Activated CD4-positive, alpha-beta T cell treated with anti-CD3 and anti-CD28 coated beads, Interleukin-2, amount 10 ng/mL, durations not matched to agents 7 days and 5 days (primary cell): ENCODE measurements at places on chromosomes 16 and 17. TPM values are rescaled to one million over a fixed set of nuclear protein-coding genes. Genes with fewer than 3 reads are reported as not detected.

The PMFBP1 gene
- total RNA-seq = 3.3 TPM

The CRYM gene
- total RNA-seq = not detected

DNA sequence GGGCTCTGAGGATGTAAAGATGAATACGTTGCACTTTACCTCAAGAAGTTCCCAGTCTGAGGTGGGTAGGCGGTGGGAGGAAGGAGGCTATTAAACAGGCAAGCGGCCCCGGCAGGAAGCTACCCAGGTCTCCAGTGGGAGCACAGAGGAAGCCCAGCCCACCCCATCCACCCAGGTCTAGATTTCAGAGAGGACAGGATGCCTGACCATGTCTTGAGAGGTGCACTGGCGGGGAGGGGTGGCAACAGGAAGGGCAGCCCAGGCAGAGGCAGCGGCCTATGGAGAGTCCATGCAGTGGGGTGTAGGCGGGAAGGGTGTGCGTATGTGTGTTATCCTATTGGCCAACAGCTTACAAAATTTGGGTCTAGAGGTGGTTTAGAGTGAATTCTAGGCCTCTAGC is 13.9 kb downstream of the SARM1 start:
- peak overlapping the region; percentile 71 for H3K27ac ChIP-seq
- peaks cover 22% of the 10 kb centered on the region for H3K4me1 ChIP-seq
- H3K27me3 ChIP-seq = no peaks in the 10 kb centered on the region
- peak overlapping the region; percentile 88 for H3K4me3 ChIP-seq

The TAC4 gene
- total RNA-seq = not detected

The MYL11 gene
- total RNA-seq = not detected

- no peaks in the 10 kb centered on the region for H3K36me3 ChIP-seq
- no peak overlapping the region for H3K27ac ChIP-seq
- H3K27me3 ChIP-seq = no peaks in the 10 kb centered on the region
- no peaks in the 10 kb centered on the region for H3K4me1 ChIP-seq
Observed at GRCh38 chr16:48877946-48878345, 268.0 kb upstream of the N4BP1 start.

The PIGW gene
- 12.8 TPM for total RNA-seq

The TEX19 gene
- total RNA-seq = not detected

DNA sequence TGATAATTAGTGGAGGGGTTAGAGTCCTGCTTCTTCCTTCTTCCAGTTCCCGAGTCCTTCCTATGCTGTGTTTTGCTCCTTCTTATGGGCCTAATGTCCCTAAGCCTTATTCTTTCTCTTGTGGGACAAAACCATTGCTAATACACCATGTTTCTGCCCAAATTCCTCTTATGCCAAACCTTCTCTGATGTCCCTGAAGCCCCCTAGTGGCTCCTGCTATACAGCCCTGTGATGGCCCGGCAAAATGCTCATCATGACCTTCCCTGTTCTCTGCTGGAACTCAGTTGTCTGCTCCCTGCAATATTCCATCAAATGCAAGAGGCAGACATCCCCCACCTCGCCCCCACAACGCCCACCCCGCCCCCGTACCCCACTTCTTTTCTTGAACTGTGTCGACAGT is 171.6 kb downstream of the CDH11 start:
- H3K4me1 ChIP-seq = no peaks in the 10 kb centered on the region
- H3K27ac ChIP-seq = no peak overlapping the region
- no peaks in the 10 kb centered on the region for H3K36me3 ChIP-seq
- no peak for DNase-seq
- H3K27me3 ChIP-seq = no peaks in the 10 kb centered on the region
- H3K4me3 ChIP-seq = no peak overlapping the region

GRCh38 chr17:40307001-40307730 is 1.8 kb upstream of the RARA start:
- H3K4me3 ChIP-seq = no peak overlapping the region
- DNase-seq = no peak
- H3K36me3 ChIP-seq = peaks cover 17% of the 10 kb centered on the region
- no peaks in the 10 kb centered on the region for H3K27me3 ChIP-seq
- peaks cover 30% of the 10 kb centered on the region for H3K4me1 ChIP-seq

DNA sequence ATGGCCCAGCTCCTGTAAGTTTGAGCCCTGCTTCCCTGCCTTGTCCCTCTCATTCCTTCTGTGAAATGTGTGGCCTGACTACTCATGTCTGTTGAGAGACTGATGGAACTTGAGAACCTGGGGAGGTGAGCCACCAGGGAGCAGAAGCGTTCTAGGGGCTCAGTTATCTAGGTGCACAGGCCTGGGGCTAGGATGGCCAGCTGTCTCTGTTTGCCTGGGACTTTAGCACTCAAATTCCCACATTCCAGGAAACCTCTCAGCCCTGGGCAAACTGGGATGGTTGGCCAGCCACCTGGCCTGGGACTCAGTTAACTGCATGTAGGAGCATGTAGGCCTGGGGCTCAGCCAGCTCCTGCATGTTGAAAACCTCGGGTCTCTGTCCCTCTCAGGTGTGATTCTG is 9.3 kb upstream of the EPN3 start:
- no peaks in the 10 kb centered on the region for H3K36me3 ChIP-seq
- DNase-seq = no peak
- no peak overlapping the region for H3K4me3 ChIP-seq
- H3K4me1 ChIP-seq = no peaks in the 10 kb centered on the region
- H3K27ac ChIP-seq = no peak overlapping the region

DNA sequence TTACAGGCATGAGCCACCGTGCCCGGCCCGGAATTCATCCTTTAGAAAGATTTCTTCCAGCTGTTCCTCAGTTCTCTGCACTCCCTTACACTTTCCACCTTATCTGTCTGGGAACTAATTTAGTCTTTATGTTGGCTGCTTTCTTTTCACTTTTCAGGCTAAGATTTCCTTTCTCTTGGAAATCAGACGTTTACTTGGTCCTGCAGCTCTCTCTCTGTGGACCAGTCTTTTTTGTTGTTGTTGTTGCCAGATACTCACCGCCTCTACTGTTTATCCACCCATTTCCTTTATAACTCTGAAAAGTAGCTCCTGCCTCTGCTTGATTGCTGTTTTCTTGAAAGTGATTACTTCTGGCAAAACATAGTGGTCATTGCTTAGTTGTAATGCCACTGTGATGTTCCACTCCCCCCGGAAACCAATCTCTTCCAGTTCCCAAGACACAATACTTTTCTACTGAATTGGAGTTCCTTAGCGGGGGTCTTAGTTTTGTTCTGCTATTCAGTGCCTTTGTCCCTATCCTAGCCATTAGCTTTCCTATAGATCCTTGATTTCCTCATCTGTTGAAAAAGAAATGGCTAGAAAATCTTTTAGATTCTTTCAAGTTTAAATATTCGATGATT is 6.2 kb downstream of the NF1 start:
- DNase-seq = no peak
- peaks cover 7% of the 10 kb centered on the region for H3K4me1 ChIP-seq

- peaks cover 30% of the 10 kb centered on the region for H3K36me3 ChIP-seq
- DNase-seq = no peak
Observed at GRCh38 chr17:30506481-30506880, 29.3 kb downstream of the GOSR1 start.

- H3K4me1 ChIP-seq = peaks cover 10% of the 10 kb centered on the region
- peak; percentile 77 for DNase-seq
- H3K27ac ChIP-seq = no peak overlapping the region
- peaks cover 7% of the 10 kb centered on the region for H3K27me3 ChIP-seq
- no peaks in the 10 kb centered on the region for H3K36me3 ChIP-seq
Observed at GRCh38 chr17:21119247-21119918, 7.4 kb upstream of the DHRS7B start.

The ZNF19 gene
- total RNA-seq = 2.1 TPM

- peaks cover 31% of the 10 kb centered on the region for H3K4me1 ChIP-seq
- H3K27ac ChIP-seq = peak overlapping the region; percentile 38
- H3K36me3 ChIP-seq = peaks cover 31% of the 10 kb centered on the region
- H3K27me3 ChIP-seq = no peaks in the 10 kb centered on the region
- no peak for DNase-seq
- no peak overlapping the region for H3K4me3 ChIP-seq
Observed at GRCh38 chr16:23495671-23496070, 14.6 kb downstream of the GGA2 start.

The COQ7 gene
- 15.3 TPM for total RNA-seq

The MT1E gene
- 154 TPM for total RNA-seq

DNA sequence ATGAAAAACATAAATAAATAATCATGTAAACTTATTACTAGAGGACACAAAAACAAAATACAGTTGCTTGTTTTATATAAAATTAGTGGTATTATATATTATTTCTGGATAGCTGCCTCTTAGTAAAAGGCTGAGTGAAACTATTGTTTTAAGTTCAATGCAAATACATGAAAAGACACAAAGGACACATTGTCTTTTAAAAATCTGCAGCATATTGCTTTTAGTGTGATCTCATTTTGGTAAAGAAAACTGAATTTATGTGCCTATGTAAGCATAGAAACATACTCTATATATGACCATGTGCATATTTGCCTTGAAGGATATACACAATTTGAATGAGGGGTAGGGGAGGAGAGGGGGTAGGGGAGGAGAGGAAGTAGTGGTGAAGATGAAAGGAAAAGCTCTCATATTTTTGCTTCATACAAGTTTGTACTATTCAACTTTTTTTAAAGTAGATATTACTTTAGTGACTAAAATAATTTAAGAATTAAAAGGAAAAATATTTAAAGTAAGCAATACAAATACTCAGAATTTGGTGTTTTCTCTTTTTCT is 5.8 kb downstream of the ABCA10 start:
- H3K4me3 ChIP-seq = no peak overlapping the region
- no peaks in the 10 kb centered on the region for H3K36me3 ChIP-seq
- peaks cover 16% of the 10 kb centered on the region for H3K4me1 ChIP-seq
- H3K27me3 ChIP-seq = no peaks in the 10 kb centered on the region

DNA sequence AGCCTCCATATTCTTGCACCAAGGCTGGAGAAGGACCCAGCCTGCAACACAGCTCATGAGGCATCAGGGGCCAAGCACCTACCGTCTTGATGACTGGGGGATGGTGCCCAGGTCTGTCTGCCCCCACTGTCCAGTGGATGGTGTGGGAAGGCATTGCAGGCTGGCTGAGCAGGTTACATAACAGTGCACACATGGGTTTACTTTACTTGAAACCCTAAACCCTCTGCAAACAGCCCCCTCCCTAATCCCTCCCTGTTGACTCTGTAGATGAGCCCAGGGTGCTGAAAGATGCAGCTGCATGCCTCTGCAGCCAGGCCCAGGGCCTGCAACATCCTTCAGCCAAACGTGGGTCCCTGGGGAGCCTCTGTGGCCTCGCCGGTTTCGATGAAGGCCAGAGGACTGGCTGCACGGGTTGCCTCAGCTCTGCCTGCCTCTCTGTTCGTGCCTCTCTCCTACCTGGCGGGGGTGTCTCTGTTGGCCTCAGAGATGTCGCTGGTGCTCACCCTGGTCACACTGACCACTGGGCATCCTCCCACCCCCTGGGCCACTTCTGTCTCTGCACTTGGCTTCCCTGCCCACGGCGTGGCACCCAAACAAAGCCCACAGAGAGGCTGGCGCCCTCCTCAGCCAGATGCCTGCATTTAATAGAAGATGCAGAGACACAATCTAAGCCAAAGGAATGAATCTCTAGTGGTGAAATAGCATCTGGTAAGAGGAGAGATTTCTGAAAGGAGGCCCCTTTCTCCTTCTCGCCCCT is 95.1 kb downstream of the METRNL start:
- no peak overlapping the region for H3K27ac ChIP-seq
- H3K4me3 ChIP-seq = no peak overlapping the region
- peaks cover 11% of the 10 kb centered on the region for H3K27me3 ChIP-seq
- DNase-seq = peak; percentile 5

DNA sequence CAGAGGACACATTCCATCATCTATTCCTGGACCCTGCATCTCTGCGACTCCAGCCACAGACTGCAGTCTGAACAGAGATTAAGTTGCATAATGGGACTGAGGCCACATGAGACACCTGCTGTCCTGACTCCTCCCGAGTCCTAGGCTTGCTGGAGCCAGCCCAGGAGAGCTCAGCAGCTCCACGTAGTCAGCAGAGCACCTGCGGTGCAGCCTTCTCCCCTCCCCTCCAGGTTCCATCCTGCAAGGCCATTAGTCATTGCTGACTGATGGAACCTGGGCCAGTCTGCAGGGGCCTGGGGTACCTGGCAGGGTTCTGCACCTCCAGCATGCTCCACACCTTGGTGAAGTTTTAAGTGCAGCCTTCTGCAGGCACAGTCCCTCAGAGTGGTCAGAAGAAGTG is 76.7 kb downstream of the PLD6 start:
- H3K4me3 ChIP-seq = no peak overlapping the region
- H3K4me1 ChIP-seq = peaks cover 26% of the 10 kb centered on the region
- H3K27me3 ChIP-seq = no peaks in the 10 kb centered on the region
- peaks cover 2% of the 10 kb centered on the region for H3K36me3 ChIP-seq
- no peak overlapping the region for H3K27ac ChIP-seq

The ABCA6 gene
- 0.19 TPM for total RNA-seq

GRCh38 chr17:50423553-50424159 is 2.4 kb upstream of the ACSF2 start:
- no peak overlapping the region for H3K27ac ChIP-seq
- peaks cover 4% of the 10 kb centered on the region for H3K36me3 ChIP-seq
- peaks cover 3% of the 10 kb centered on the region for H3K27me3 ChIP-seq
- no peak for DNase-seq

The TBC1D3E gene
- not detected for total RNA-seq

The TTLL6 gene
- not detected for total RNA-seq

DNA sequence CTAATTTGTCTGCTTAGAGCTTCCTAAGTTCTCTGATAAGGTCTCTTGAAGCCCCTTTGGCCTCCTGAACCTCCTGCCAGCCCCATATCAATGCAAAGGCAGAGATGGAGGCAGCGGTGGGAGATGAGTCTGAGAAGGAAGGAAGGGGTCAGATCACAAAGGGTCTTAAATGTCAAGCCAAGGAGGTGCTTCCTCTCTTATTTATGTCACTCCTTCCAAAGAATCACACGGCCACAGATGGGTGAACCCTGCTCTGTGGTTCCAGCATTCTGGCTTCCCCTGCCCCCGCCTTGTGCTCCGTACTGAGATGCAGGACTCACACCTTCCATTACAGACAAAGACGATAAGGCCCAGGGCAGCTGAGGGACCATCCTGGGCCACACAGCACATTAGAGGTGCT is 96.3 kb downstream of the GSG1L start:
- DNase-seq = no peak
- H3K27ac ChIP-seq = no peak overlapping the region
- H3K36me3 ChIP-seq = no peaks in the 10 kb centered on the region
- H3K27me3 ChIP-seq = peaks cover 13% of the 10 kb centered on the region

GRCh38 chr17:6476810-6477179 is 32.5 kb downstream of the PIMREG start:
- H3K4me1 ChIP-seq = no peaks in the 10 kb centered on the region
- H3K27ac ChIP-seq = no peak overlapping the region
- no peak overlapping the region for H3K4me3 ChIP-seq
- no peaks in the 10 kb centered on the region for H3K27me3 ChIP-seq
- H3K36me3 ChIP-seq = no peaks in the 10 kb centered on the region
- no peak for DNase-seq

DNA sequence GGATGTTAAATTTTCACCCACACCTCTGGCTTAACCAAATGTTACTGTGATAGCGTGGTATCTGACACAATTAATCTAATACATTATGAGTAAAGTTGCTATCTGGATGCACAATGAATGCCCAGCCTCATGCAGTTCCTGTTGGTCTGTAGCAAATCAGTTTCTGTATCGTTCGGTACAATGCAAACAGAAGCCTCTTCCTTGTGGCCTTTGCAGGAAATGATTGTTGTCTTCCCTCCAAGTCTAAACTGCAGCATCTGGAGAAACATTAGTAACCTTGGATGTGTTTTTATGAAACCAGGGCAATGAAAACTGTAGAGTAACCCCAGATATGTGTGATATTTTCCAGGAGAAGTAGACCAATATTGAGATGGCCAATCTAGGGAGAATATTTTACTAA is 46.8 kb downstream of the CYB561 start:
- no peak overlapping the region for H3K27ac ChIP-seq
- H3K4me1 ChIP-seq = peaks cover 5% of the 10 kb centered on the region
- no peak overlapping the region for H3K4me3 ChIP-seq
- no peaks in the 10 kb centered on the region for H3K36me3 ChIP-seq

The MYCBPAP gene
- total RNA-seq = 3.0 TPM
